Stimulated activated CD4-positive, alpha-beta T cell treated with anti-CD3 and anti-CD28 coated beads, Interleukin-1b, Interleukin-23, amount 100 ng/mL, for 1 hour (primary cell): ENCODE measurements at places on chromosomes 5 and 9.

DNA sequence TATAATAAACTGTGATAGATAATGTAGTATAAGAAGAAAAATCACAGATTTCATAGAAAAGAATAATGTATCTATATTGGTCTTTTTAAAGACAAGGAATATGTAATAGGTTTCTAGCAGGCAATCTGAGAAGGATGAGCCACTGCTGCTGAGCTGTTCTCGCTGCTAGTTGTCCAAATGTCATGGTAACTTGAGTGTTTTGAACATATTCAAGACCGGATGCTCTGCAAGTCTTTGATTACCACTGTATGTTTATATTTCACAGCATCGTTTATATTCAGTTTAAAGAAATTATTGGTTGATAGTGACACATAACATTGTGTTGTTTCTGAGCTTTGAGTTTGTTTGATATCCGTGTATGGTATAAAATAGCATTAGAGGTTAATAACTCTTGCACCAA, 9.6 kb downstream of the C5orf47 start:
- no peak for DNase-seq

DNA sequence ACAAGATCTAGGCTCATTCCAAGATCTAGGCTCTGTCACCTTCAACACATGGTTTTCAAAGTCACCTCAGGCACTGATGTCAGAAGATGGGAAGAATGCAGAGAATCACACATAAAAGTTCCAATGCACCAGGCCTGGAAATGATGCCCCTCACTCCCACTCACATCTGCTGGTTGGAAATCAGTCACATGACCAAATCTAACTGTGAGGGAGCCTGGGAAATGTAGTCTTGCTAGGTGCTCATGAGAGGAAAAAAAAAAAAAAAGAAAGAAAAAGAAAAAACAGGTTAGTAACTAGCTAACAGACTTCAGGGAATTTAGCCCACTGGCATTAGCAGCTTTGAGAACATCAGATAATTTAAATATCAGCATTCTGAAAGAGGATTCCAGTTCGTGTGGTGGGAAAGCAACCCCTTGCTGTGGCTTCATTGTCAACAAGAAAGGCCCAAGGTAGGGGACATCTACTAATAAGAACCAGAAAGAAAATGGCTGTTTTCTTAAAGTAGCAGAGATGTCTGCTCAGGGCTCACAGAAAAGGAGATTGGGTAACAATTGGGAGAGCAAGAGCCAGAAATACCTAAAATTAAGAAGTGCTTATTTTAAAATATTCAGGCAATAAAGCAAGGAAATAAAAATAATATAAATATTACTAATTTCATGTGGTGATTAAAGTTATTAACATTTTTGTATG, 614.3 kb downstream of the ACTL7B start:
- DNase-seq, result no peak

- DNase-seq, result no peak
These were observed 70.5 kb downstream of the LMNB1 start for GRCh38 chr5:126847456-126847820.

- DNase-seq, result no peak
These were observed 19.2 kb downstream of the NOTCH1 start for GRCh38 chr9:136526625-136527066.

DNA sequence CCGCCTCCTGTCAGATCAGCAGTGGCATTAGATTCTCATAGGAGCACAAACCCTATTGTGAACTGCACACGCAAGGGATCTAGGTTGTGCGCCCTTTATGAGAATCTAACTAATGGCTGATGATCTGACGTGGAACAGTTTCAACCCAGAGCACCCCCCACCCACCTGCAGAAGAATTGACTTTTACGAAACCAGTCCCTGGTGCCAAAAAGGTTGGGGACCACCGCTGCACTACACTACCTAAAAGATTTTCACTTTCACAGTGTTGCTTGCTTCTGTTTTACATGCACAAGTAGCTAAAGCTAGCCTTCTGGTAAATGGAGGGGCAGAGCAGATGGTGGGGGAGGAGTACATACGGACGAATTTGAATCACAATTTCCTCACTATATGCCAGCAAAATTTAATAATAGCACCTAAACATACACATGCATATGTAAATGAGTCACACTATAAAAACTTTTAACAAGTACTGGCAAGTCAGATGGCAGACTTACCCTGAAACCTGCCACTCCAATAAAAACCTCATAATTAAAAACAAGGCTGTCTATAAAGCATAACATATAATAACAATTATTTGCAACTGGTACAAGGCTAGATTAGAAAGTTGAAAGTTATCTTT, 24.0 kb upstream of the CDKN2B start:
- no peak for DNase-seq

- no peak for DNase-seq
These were observed 18.4 kb downstream of the GM2A start for GRCh38 chr5:151271336-151271735.

DNA sequence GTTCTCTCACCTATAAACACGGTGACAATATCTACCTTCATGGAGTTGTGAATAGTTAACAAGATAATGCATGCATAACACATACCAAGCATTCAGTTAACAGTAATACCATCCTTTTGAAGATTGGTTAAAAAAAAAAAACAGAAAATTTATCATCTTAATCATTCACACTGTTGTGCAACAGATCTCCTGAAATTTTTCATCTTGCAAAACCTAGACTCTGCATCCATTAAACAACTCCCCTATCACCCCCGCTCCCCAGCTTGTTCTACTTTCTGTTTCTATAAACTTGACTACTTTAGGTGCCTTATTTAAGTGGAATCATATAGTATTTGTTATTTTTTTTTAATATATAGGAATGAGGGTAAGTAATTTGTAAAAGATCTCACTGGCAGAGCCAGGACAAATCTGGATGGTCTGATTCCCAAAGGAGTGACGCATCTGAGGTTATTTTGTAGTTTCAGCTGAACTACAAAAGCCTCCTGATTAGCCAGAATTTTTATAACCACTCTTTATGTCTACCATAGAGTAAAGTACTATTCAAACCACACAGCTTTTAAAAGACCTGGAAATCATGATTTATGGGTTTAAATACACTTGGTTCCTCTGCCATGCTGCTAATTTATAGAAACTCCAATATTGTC, 93.0 kb downstream of the FANCC start:
- DNase-seq, result no peak

DNA sequence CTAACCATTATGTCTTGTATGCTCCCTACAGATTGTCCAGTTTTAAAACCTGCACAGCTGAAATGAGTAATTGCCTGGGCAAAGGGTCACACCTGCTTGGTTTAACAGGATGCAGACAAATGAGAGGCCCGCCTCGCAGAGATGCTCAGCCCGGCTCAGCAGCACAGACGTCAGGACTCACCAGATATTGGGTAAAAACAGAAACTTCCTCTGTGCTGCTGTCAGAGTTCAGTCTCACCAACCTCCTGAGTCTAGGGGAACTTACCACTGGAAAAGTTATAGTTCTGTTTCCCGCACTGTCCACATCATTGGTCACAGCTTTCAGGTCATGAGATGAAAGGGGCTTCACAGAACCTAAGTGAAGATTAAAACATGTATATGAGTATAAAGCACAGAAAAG, 152.5 kb downstream of the ESM1 start:
- DNase-seq, result no peak

DNA sequence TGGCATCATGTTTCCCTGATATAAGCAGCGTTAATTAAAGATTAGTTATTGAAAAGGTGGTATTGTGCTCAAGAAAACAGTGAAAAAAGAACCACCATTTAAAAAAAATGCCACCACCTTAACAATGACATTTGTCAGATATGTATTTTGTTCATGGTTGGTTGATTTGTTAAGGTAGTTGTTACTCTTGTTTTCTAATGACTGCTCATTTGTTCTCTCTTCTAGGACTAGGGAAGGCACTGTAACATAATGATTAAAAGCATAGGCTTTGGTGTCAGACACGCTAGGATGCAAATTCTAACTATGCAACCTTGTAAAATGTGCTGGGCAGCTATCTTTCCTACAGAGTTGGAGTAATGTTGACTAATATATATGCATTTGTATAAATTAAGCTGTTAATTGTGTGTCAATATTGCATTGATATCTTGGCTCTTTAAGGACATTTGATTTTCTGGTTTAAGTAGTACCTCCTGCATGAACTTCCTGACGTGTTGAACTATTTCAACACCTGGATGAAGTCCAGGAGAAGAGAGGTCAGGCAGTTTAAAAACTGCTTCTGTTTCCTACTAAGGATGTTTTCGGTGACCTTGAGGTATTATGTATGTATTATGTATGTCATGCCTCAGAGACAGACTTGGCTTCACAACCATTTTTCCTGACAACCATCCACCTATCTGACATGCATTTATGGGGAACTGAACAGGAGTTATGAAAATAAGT, 77.8 kb downstream of the MUSK start:
- no peak for DNase-seq

DNA sequence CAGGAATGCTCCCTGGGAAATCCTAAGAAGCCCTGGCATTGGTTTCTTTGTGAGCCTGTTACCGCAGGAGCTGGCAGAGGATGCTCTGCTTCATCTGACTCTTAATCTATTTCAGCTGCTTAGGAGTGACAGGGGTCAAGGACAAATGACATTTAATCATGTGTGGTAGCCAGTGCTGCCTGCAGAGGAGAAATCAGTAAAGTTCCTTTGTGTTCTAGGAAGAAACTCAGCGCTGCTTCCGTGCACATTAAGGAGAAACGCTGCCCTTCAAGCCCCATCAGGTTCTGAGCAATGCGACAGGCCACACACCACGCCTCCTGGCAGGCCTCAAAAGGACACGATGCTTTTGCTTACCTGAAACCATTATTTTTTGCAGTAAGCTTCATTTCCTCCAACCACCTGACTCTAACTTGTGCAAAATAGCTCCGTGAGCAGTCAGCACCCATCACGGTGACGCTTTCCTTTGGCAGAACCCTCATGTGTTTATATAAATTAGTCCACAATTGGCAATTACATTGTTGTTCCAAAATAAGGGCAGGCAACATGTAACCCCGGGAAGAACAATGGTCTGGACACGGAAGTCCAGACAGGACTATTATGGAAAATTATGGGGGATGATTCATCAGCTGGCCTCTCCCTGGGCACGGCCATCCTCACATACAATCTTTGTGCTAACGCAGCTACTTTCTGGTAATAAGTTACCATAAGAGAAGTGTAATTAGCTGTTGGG, 387.9 kb upstream of the DAP start:
- DNase-seq, result no peak

- no peak for DNase-seq
These were observed 107.4 kb downstream of the JAKMIP2 start for GRCh38 chr5:147675168-147675567.

GRCh38 chr5:131064669-131065371, 100.2 kb downstream of the HINT1 start:
- no peak for DNase-seq

GRCh38 chr5:122187426-122187825, 58.1 kb downstream of the ZNF474 start:
- no peak for DNase-seq

DNA sequence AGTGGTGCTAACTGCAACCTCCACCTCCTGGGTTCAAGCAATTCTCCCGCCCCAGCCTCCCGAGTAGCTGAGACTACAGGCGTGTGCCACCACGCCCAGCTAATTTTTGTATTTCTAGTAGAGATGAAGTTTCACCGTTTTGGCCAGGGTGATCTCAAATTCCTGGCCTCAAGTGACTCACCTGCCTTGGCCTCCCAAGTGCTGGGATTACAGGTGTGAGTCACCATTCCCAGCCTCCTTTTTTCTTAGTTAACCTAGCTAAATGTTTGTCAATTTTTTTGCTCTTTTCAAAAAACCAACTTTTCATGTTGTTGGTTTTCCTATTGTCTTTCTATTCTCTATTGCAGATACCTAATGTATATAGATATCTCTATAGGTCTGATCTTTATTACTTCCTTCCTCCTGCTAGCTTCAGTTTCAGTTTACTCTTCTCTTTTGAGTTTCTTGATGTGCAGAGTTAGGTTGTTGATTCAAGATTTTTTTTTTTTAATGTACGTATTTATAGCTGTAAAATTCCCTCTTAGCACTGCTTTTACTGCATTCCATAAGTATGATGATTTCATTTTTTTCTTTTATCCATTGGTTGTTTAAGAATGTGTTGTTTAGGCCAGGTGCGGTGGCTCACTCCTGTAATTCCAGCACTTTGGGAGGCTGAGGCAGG, 32.9 kb downstream of the FGD3 start:
- no peak for DNase-seq

- DNase-seq, result no peak
These were observed 8.3 kb upstream of the SEPTIN8 start for GRCh38 chr5:132785365-132785764.

- DNase-seq, result no peak
These were observed 77.5 kb downstream of the GNAQ start for GRCh38 chr9:77954013-77954665.

- no peak for DNase-seq
These were observed 71.5 kb downstream of the PAM start for GRCh38 chr5:102826629-102827028.

DNA sequence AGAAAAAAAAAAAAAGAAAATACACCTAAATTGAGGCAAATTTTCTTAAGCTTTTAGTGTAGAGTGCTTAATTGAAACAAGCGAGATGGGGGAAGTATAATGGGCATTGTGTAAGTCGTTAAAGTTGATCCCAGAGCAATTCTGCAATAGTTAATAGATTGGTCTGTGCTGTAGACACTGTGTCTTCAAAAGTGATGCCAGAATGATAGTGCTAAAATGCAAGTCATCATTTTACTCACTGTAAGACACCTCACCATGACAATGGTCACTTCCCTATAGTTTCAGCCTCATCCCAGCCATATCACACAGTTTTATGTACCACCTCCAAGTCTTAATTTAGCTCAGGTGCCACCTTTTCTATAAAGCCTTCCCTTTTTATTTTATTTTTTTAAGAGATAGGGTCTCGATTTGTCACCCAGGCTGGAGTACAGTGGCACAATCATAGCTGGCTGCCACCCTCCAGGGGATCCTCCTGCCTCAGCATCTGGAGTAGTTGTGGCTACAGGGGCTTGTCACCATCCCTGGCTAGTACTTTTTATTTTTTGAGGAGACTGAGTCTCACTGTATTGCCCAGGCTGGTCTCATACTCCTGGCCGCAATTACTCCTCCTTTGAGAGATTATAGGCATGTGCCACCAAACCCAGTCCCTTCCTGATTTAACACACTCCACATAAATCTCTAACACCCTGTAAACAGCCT, 6.2 kb downstream of the COX7C start:
- DNase-seq, result no peak

DNA sequence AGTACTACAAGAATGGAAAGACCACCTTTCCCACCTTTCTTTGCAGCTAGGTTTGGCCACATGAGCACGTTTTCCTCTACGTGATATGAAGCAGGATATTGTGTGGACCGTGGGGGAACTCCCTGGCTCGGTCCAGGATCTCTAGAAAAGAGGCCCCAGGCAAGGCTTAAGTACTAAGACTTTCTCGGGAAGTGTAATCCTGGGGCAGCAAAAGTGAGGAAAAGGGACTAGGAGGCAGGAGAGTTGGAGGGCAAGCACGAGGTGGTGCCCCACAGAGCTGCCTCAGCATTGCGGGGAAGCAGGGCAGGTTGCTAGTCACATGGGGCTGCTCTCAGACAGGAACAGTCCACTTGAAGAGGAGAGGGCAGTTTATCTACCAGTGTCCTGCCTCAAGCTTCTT, 235.1 kb downstream of the GADD45G start:
- no peak for DNase-seq

DNA sequence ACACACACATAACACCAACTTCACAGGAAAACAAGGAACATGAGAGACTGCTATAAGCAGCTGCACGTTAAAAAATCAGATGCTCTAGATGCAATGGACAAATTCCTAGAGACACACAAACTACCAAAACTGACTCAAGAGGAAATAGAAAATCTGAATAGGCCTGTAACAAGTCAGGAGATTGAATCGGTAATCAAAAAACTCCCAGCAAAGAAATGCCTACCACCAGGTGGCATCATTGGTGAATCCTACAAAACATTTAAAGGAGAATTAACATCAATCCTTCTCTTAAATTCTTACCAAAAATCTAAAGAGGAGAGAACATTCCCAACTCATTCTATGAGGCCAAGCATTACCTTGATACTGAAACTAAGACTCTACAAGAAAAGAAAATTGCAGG, 54.9 kb downstream of the NDST1 start:
- DNase-seq, result no peak
